T-helper 1 cell treated with Interleukin-12 subunit alpha and Interleukin-12 subunit beta and Interleukin-4 antibody, amounts not matched to agents 30 ng/mL and 1 ng/mL, for 36 hours (primary cell): ENCODE measurements at places on chromosomes 6 and 20. TPM values are rescaled to one million over a fixed set of nuclear protein-coding genes. Genes with fewer than 3 reads are reported as not detected.

Gene TRDN
- not detected in 2 replicates for total RNA-seq

Gene ANKRD66
- total RNA-seq, result not detected in 2 replicates

Gene DYNLRB1
- total RNA-seq, result 93.9 and 97.8 TPM in 2 replicates

Gene PFDN4
- total RNA-seq, result 33.0 and 35.6 TPM in 2 replicates

Gene PTCHD4
- not detected in 2 replicates for total RNA-seq

Gene PI16
- 2.5 and 4.6 TPM in 2 replicates for total RNA-seq

Gene LY6G6D
- total RNA-seq, result not detected in 2 replicates

Gene BANF2
- not detected in 2 replicates for total RNA-seq

Gene PNPLA1
- total RNA-seq, result not detected in 2 replicates

Gene B3GAT2
- not detected in 2 replicates for total RNA-seq

Gene NRN1
- total RNA-seq, result 3.1 and 5.8 TPM in 2 replicates

Gene OVOL2
- not detected in 2 replicates for total RNA-seq

Gene HDGFL1
- not detected in 2 replicates for total RNA-seq

Gene HSPA12B
- total RNA-seq, result not detected in 2 replicates

Gene RIPOR3
- total RNA-seq, result not detected in 2 replicates

Gene BPIFA2
- total RNA-seq, result not detected in 2 replicates

Gene DNAH8
- total RNA-seq, result 0.12 and 0.41 TPM in 2 replicates

Gene GPLD1
- total RNA-seq, result 0.34 and 0.59 TPM in 2 replicates

Gene TDRD6
- total RNA-seq, result not detected in 2 replicates

Gene LY6G6F
- not detected in 2 replicates for total RNA-seq

Gene MCHR2
- not detected in 2 replicates for total RNA-seq

Gene RIN2
- total RNA-seq, result not detected in 2 replicates

Gene TAGAP
- 42.2 and 43.7 TPM in 2 replicates for total RNA-seq

Gene MOXD1
- 0.10 and 0.39 TPM in 2 replicates for total RNA-seq

Gene FRK
- 0.02 TPM in 2 replicates for total RNA-seq

Gene PAK5
- not detected in 2 replicates for total RNA-seq

Gene MRAP2
- 0.12 TPM in 1 of 2 replicates, not detected in the other for total RNA-seq

Gene CGA
- total RNA-seq, result not detected in 2 replicates

Gene BPIFB4
- total RNA-seq, result not detected in 2 replicates

Gene NKX2-4
- not detected in 2 replicates for total RNA-seq

Gene VNN1
- not detected in 2 replicates for total RNA-seq

Gene GABRR1
- total RNA-seq, result not detected in 2 replicates

Gene GTSF1L
- 0.71 TPM in 1 of 2 replicates, not detected in the other for total RNA-seq

Gene EDN3
- not detected in 2 replicates for total RNA-seq

Gene RBBP8NL
- total RNA-seq, result not detected in 2 replicates

Gene ZC3H12D
- 43.7 and 44.7 TPM in 2 replicates for total RNA-seq

Gene SRSF12
- total RNA-seq, result not detected in 2 replicates

Gene EMILIN3
- 0.07 and 0.10 TPM in 2 replicates for total RNA-seq

Gene ATAT1
- total RNA-seq, result 9.2 and 11.3 TPM in 2 replicates

Gene CRISP2
- total RNA-seq, result not detected in 2 replicates

Gene LRRN4
- not detected in 2 replicates for total RNA-seq

Gene VIP
- not detected in 2 replicates for total RNA-seq

Gene POM121L2
- not detected in 2 replicates for total RNA-seq

Gene NRSN1
- total RNA-seq, result not detected in 2 replicates

Gene RGS17
- total RNA-seq, result not detected in 2 replicates

Gene INSM1
- 0.29 and 0.47 TPM in 2 replicates for total RNA-seq

Gene KCNQ5
- total RNA-seq, result 3.4 and 4.1 TPM in 2 replicates

Gene DNAAF9
- total RNA-seq, result 1.9 and 2.1 TPM in 2 replicates

Gene LBP
- not detected in 2 replicates for total RNA-seq

Gene EPHA7
- total RNA-seq, result not detected in 2 replicates
